ENCODE measurements at places on chromosomes 3 and 15. TPM values are rescaled to one million over a fixed set of nuclear protein-coding genes. Genes with fewer than 3 reads are reported as not detected.

DNA sequence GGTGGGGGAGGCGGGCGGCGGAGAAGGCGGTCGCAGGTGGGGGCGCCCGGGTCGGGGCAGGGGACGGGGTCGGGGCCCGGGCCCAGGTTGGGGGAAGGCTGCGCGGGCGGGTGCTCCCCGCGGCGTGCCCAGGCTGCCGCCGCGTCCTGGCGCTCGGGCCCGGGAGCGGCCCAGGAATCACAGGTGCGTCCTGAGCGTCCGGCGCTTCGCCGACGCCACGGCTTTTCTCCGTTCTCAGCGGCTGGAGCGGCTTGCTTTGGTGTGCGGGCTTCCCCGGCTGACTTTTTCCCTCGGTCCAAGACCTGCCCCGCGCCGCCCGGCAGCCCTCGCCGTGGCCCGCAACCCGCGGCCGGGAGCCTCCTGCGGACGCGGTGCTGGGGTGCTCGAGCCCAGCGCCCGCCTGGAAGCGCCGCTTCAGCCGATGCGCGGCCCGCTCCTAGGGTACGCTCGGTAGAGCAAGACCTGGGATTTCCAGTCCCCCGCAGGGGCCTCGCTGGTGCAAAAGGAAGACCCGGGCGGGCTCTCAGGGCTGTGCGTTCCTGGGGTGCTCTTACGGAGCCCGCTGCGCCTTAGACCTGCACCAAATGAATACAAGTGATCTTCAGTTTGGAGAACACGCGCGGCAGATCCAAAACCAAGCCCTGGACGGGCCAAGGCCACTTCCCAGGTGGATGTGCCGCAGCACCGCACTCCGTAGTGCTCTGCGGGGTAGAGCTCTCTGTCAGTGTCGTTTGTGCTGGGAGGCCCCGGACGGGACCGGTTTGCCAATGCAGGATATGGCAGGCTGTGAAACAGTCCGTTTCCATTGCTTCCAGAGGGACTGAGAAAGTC lies 639 bp downstream of the NIPA1 start:
- H3K4me3 ChIP-seq = peak overlapping the region; percentile 79
- no peak for DNase-seq
- H3K27ac ChIP-seq = peak overlapping the region; percentile 85
- H3K4me1 ChIP-seq = peaks cover 25% of the 10 kb centered on the region
- peaks cover 4% of the 10 kb centered on the region for H3K36me3 ChIP-seq

- peaks cover 2% of the 10 kb centered on the region for H3K36me3 ChIP-seq
- DNase-seq = no peak
- peaks cover 3% of the 10 kb centered on the region for H3K27me3 ChIP-seq
Observed at GRCh38 chr3:40397912-40398311, 10.9 kb downstream of the ENTPD3 start.

- H3K4me1 ChIP-seq = peaks cover 12% of the 10 kb centered on the region
- H3K27ac ChIP-seq = peak overlapping the region; percentile 32
- H3K36me3 ChIP-seq = peaks cover 16% of the 10 kb centered on the region
- no peak for DNase-seq
- H3K4me3 ChIP-seq = no peak overlapping the region
- H3K27me3 ChIP-seq = no peaks in the 10 kb centered on the region
Observed at GRCh38 chr3:88141458-88142083, 8.2 kb upstream of the C3orf38 start.

GRCh38 chr15:63073497-63074172 lies 31.1 kb downstream of the TPM1 start:
- no peak overlapping the region for H3K4me3 ChIP-seq
- H3K4me1 ChIP-seq = peaks cover 71% of the 10 kb centered on the region
- no peaks in the 10 kb centered on the region for H3K27me3 ChIP-seq
- H3K27ac ChIP-seq = peak overlapping the region; percentile 83

DNA sequence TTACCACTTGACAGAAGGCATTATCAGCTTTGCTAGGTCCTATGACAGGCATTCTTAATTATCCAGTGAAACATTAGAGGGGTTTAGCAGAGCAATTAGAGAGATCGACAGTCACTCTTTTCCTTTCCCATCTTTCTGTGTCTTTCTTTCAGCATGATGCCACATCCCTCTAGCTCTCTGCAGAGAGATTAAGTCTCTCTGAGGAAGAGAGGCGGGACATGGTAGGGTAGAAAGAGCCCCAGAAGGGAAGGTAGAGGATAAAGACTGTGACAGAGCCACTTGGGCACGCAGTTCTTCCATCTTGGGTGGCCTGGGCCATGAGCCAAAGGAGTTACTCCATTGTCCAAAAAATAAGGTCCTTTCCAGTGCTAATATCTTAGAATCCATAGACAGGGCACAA lies 55.8 kb downstream of the HHLA2 start:
- H3K27me3 ChIP-seq = no peaks in the 10 kb centered on the region
- DNase-seq = no peak
- no peaks in the 10 kb centered on the region for H3K36me3 ChIP-seq
- H3K27ac ChIP-seq = no peak overlapping the region
- no peaks in the 10 kb centered on the region for H3K4me1 ChIP-seq

WNT5A gene
- total RNA-seq = 11.6 TPM

DNA sequence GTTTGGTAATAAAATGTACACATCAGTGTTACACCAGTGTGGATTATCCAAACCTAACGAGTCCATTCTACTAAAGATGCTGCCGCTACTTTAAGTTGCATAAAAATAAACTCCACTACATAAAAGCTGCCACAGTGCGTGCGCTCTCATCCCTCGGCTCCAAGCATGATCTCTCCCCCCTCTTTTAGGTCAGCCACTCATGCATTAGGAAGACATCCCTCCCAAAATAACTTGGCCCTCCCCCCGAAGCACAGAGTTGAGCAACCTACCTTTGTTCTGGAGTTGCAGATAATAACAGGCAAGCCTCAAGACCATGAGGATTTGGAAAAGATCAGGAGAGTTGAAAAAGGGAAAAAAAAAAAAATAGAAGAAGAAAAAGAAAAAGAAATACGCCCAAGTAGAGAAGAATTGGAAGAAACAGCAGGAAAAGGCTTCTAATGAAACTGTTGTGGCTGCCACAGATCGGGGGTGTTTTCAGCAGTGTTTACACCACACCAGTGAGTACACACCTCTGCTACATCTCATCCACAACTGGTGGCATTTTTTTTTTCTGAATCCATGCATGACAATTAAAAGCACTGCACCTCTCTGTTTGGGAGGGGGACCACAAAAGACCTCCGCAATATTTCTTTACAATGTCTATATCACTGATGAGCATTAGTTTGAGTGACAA lies 339.2 kb downstream of the FOXP1 start:
- peak overlapping the region; percentile 68 for H3K4me3 ChIP-seq
- H3K36me3 ChIP-seq = peaks cover 2% of the 10 kb centered on the region
- H3K4me1 ChIP-seq = peaks cover 93% of the 10 kb centered on the region
- peak overlapping the region; percentile 97 for H3K27ac ChIP-seq
- H3K27me3 ChIP-seq = no peaks in the 10 kb centered on the region

DNA sequence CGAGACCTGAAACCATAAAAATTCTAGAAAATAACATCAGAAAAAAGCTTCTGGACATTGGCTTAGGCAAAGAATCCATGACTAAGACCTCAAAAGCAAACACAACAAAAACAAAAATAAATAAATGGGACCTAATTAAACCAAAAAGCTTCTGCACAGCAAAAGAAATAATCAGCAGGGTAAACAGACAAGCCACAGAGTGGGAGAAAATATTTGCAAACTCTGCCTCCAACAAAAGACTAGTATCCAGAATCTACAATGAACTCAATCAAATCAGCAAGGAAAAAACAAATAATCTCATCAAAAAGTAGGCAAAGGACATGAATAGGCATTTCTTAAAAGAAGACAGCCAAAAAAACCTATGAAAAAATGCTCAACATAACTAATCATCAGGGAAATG lies 59.6 kb downstream of the DNAH12 start:
- H3K27ac ChIP-seq = no peak overlapping the region
- DNase-seq = no peak
- H3K36me3 ChIP-seq = peaks cover under 1% of the 10 kb centered on the region
- no peaks in the 10 kb centered on the region for H3K4me1 ChIP-seq
- peaks cover 8% of the 10 kb centered on the region for H3K27me3 ChIP-seq

DNA sequence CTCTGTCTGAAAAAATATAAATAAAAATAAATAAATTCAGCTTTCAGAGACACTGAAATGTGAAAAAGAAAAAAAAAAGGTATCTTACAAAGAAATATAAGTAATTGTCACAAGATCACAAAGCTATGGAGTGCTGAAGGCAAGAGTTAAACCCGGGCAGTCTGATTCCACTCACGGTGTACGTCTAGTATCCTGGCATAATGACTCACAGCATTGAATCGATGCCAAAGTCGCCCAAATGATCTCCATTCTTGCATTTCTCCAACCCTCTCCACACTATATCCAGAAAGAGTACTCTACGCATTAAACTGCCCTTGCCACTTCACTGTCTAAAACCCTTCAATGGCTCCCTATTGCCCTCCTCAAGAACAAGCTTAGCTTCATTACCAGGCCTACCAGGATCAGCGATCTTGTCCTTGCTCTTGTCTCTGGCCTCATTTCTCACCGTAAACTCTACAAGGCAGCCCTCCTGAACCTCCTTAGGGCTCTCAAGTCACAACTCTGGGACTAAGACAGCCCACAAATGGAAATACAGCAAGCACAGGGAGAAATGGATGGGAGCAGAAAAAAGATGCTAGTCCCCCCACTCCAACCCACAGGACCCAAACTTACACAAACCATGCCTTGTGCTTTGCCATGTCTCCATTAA lies 7.7 kb downstream of the SUCLG2 start:
- peak overlapping the region; percentile 93 for H3K27ac ChIP-seq
- no peak for DNase-seq

DNA sequence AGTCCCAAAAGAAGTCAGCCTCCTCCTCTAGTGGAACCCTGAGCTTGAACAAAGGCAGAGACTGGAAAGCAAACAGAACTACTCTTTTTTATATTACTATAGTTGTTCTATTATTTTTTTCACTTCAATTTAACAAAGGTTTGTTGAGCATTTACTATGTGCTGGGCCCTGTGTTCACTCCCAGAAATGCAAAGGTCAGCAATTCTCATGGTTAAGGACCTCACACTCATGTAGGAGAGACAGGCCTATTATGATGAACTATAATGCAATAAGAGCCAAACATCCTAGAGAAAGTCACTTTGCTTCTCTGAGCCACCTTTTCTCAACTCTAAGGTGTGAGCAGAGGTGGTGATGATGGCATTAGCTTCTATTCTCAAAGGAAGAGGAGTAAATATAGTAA lies 82.1 kb upstream of the ARHGEF3 start:
- H3K4me3 ChIP-seq = no peak overlapping the region
- H3K4me1 ChIP-seq = peaks cover 9% of the 10 kb centered on the region
- H3K27ac ChIP-seq = no peak overlapping the region
- no peaks in the 10 kb centered on the region for H3K36me3 ChIP-seq
- no peak for DNase-seq
- no peaks in the 10 kb centered on the region for H3K27me3 ChIP-seq

TMC3 gene
- not detected for total RNA-seq

SH2D7 gene
- total RNA-seq = not detected

A4GNT gene
- total RNA-seq = not detected

GRCh38 chr15:31437686-31438085 lies 111.1 kb downstream of the KLF13 start:
- H3K4me1 ChIP-seq = peaks cover 42% of the 10 kb centered on the region
- H3K27me3 ChIP-seq = no peaks in the 10 kb centered on the region
- H3K36me3 ChIP-seq = no peaks in the 10 kb centered on the region
- no peak for DNase-seq
- H3K27ac ChIP-seq = no peak overlapping the region

- peaks cover 25% of the 10 kb centered on the region for H3K4me1 ChIP-seq
- no peak for DNase-seq
- no peaks in the 10 kb centered on the region for H3K27me3 ChIP-seq
- peaks cover 28% of the 10 kb centered on the region for H3K36me3 ChIP-seq
Observed at GRCh38 chr3:111926266-111926676, 52.6 kb upstream of the ABHD10 start.

GRCh38 chr3:159219231-159219630 lies 417.4 kb downstream of the MFSD1 start:
- no peak overlapping the region for H3K4me3 ChIP-seq
- no peak overlapping the region for H3K27ac ChIP-seq
- peaks cover 29% of the 10 kb centered on the region for H3K27me3 ChIP-seq
- no peaks in the 10 kb centered on the region for H3K4me1 ChIP-seq
- DNase-seq = no peak
- no peaks in the 10 kb centered on the region for H3K36me3 ChIP-seq

- H3K36me3 ChIP-seq = no peaks in the 10 kb centered on the region
- H3K27me3 ChIP-seq = no peaks in the 10 kb centered on the region
- no peak overlapping the region for H3K4me3 ChIP-seq
- H3K27ac ChIP-seq = no peak overlapping the region
Observed at GRCh38 chr3:64748244-64748904, 60.6 kb upstream of the ADAMTS9 start.

IGF2BP2 gene
- 68.8 TPM for total RNA-seq

GRCh38 chr15:66138096-66138783 lies 115.3 kb downstream of the MEGF11 start:
- no peak for DNase-seq
- no peak overlapping the region for H3K4me3 ChIP-seq
- no peaks in the 10 kb centered on the region for H3K4me1 ChIP-seq
- peaks cover 59% of the 10 kb centered on the region for H3K27me3 ChIP-seq
- no peaks in the 10 kb centered on the region for H3K36me3 ChIP-seq
- no peak overlapping the region for H3K27ac ChIP-seq

GRCh38 chr15:36814708-36815107 lies 235.3 kb downstream of the CDIN1 start:
- H3K4me1 ChIP-seq = no peaks in the 10 kb centered on the region
- DNase-seq = no peak
- no peaks in the 10 kb centered on the region for H3K36me3 ChIP-seq
- no peak overlapping the region for H3K27ac ChIP-seq
- H3K4me3 ChIP-seq = no peak overlapping the region
- H3K27me3 ChIP-seq = no peaks in the 10 kb centered on the region

SENP7 gene
- total RNA-seq = 20.6 TPM

- no peak overlapping the region for H3K27ac ChIP-seq
- peaks cover 3% of the 10 kb centered on the region for H3K36me3 ChIP-seq
- H3K27me3 ChIP-seq = no peaks in the 10 kb centered on the region
Observed at GRCh38 chr3:115102046-115102445, 45.0 kb downstream of the ZBTB20 start.

DNA sequence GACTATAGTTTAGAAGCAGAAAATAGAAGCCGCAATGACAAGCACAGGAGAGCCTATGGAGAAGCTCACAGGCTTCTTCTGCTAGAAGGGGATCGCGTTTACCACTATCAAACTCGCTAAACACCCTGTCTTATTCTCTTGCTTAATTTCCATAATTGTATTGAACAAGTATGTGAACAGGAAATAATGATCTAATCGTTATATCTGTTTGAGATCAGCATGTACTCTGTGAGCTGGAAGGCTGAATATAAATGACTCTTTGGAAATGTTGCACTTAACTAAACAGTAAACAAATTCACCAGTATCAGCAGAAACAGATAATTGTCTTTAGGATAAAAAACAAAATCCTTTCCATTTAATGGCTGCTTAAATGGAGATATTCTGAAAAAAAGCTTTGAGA lies 15.0 kb downstream of the NEK10 start:
- no peak overlapping the region for H3K4me3 ChIP-seq
- no peak for DNase-seq
- peaks cover 18% of the 10 kb centered on the region for H3K4me1 ChIP-seq
- H3K36me3 ChIP-seq = peaks cover 2% of the 10 kb centered on the region

- H3K36me3 ChIP-seq = no peaks in the 10 kb centered on the region
- no peak overlapping the region for H3K4me3 ChIP-seq
- no peak for DNase-seq
Observed at GRCh38 chr15:80667936-80668335, 27.2 kb upstream of the ABHD17C start.

- H3K4me3 ChIP-seq = no peak overlapping the region
- peaks cover 3% of the 10 kb centered on the region for H3K27me3 ChIP-seq
- H3K4me1 ChIP-seq = no peaks in the 10 kb centered on the region
Observed at GRCh38 chr3:117926819-117927218, 1107.8 kb downstream of the IGSF11 start.

SEMA5B gene
- total RNA-seq = 68.4 TPM

TUSC7 gene
- total RNA-seq = not detected

SNRPA1 gene
- 35.7 TPM for total RNA-seq

- no peak overlapping the region for H3K27ac ChIP-seq
- no peaks in the 10 kb centered on the region for H3K27me3 ChIP-seq
- H3K36me3 ChIP-seq = peaks cover 3% of the 10 kb centered on the region
- peaks cover 26% of the 10 kb centered on the region for H3K4me1 ChIP-seq
Observed at GRCh38 chr3:124250053-124250452, 258.1 kb upstream of the ROPN1 start.

CIDEC gene
- total RNA-seq = not detected
